SW480 (cell line): ENCODE measurements at places on chromosomes 4 and X.

GRCh38 chr4:19425146-19425545, 826.6 kb upstream of the SLIT2 start:
- no peak for DNase-seq

DNA sequence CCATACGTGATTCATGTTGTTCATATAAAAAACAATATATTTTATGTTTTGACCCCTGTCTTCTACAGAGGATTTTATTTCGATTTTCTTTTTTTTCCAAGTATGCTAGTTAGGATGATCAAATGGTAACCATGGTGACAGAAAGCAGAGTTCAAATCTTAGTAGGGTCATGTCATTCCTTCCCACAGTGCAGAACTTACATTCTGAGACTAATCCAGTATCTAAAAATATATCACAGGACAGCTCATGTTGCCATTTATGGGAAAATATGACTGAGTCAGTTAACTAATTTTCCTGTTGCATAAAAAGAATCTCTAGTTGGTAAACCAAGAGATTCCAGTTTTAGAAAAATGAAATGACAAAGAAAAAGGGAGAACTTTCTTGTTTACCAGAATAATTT, 209.5 kb downstream of the PARM1 start:
- no peak for DNase-seq

- no peak for DNase-seq
Measured at GRCh38 chrX:152886716-152887115, 11.2 kb upstream of the ZNF185 start.

- DNase-seq: no peak
Measured at GRCh38 chr4:20283039-20283438, 31.3 kb downstream of the SLIT2 start.
